ENCODE measurements at places on chromosomes 12 and 14.

DNA sequence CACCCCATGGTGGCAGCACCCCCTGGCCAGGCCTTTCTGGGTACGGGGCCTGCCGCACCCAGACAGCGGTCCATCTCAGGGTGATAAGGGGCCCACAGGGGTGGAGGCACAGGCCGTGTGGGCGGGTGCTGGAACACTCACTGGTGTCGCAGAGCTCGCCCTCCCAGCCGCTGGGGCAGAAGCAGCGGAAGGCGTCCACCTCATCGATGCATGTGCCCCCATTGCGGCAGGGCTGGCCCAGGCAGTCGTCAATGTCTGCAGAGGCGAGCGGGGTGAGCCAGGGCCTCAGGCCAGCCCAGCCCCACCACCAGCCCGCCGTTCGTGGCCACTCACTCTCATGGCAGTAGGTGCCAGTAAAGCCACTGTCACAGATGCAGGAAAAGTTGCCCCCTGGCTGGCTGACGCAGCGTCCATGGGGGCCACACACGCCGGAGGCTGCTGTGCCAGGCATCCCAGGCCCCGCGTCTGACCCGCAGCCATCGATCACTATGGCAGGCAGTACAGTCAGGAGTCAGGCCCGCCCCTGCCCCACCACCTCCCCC is 19.9 kb downstream of the JAG2 start:
- peak; percentile 7 for DNase-seq

- DNase-seq = no peak
Observed at GRCh38 chr14:41868396-41868795, 261.7 kb downstream of the LRFN5 start.

- no peak for DNase-seq
Observed at GRCh38 chr12:130762319-130762675, 46.2 kb upstream of the RIMBP2 start.

DNA sequence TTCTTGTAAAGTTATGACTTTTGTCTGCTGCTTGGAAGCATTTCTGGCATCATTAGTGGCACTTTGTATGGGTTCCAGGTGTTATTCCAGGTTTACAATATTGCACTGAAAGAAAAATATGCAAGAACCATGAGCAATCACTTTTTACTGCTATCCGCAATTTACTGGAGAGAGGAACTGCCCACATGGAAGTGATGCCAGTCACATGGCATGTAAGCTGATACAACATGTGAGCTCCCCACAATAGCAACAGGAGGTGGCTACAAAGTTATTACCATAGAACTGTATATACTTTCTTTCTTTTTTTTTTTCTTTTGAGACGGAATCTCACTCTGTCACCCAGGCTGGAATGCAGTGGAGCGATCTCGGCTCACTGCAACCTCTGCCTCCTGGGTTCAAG is 1012.1 kb downstream of the BCL11B start:
- DNase-seq = no peak

DNA sequence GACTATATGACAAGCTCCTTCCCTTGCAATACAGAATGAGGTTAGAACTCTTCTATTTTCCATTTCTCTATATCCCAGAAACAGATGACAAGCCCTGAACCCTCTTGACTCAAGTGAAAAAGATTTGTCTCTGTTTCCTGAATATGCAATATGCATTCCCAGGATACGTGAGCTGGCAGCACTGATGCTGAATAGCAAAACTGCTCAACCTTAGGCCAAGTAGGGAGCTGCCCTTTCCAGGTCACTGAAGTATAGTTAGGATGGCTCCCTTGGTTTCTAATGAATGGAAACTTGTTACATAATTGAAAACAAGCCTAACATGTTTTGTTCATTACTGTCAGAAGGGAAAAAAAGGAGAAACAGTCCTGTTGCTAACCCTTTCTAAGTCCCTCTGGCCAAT is 47.9 kb upstream of the PLEKHG7 start:
- DNase-seq = no peak

Data from T-helper 17 cell (primary cell).